ENCODE measurements at places on chromosomes 16 and 17.

DNA sequence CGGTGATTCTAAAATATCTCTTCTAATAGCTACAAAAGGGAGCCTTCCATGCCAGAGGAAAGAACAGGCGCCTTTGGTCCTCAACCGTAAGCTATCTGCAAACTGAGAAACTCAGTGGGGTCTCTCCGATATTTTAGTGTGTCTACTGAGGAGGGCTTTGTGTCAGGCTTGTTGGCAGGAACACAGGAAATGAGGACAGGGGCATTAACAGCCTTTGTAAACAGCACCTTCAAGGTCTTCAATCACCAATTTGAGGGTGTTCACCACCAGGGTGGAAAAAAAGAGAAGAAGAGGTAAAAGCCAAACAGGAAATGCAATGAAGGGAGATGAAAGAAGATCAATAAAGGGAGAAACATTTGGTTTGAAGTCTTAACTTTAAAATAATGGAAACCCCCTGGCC lies 580.1 kb upstream of the SALL1 start:
- DNase-seq = no peak

DNA sequence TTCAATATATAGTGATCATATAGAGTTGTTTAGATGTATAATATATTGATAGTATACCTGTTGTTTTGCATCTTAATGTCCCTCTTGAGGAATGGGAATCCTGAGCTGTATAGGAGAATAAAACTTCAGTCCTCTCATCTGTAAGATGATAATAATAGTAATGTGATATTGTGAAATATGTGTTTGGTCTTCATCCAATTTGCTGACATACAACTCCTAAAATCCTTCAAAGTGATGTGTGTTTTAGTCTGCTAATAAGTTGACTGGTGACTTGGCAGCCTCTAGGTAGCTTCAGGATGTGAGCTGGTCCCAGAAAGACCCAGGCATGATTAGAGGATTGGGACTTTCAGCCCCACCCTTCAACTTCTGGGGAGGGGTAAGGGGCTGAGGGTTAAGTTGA lies 22.8 kb upstream of the NFAT5 start:
- no peak for DNase-seq

DNA sequence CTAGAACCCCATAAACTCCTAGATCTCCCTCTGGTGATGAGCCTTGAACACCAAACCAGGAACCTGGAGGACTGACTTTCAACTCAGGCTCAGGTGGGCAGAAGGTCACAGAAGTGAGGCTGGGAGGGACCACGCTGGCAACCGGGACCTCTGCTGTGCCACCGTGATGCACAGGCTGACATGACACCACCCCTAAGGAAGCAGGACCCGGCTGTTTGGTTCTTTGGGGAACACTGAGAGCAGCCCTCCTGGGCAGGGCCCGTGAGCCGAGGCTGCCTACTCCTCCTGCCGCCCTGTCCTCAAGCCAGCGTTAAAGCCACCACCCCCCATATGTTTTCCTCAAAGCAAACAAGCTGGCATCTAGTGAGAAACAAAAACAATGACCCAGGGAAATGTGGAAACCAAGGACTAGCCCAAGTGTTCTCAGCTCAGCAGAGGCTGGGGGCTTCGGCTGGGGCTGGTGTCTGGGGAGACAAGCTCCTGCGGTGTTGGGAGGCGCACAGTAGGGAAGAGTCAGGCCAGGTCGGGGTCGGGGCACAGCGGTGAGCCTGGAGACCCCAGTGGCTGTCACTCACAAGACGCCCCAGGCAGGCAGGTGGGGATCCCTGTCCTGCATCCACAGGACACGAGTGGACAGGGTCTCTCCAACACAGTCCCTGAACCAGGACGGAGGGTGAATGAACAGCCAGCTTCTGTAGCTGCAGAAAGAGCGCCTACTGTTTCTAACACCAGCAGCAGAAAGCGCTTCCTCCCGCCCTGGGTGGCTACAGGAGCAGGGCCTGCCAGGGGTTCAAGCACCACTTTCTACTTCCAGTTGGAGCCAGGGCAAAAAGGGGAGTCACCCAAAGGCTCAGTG lies 1.7 kb downstream of the SMIM5 start:
- DNase-seq = no peak

- DNase-seq = no peak
These were observed 12.4 kb downstream of the NLRC3 start for GRCh38 chr16:3564889-3565141.

DNA sequence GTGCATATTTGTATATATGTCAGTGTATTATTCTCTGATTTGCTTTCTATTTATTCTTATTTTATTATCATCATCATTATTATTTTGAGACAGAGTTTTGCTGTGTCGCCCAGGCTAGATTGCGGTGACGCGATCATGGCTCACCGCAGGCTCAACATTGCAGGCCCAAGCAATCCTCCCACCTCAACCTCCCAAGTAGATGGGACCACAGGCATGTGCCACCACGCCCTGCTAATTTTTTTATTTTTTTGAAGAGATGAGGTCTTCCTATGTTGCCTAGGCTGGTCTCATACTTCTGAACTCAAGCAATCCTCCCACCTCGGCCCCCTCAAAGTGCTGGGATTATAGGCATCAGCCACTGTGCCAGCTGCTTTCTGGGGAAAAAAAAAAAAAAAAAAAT lies 8.4 kb upstream of the ARHGAP17 start:
- DNase-seq = no peak

DNA sequence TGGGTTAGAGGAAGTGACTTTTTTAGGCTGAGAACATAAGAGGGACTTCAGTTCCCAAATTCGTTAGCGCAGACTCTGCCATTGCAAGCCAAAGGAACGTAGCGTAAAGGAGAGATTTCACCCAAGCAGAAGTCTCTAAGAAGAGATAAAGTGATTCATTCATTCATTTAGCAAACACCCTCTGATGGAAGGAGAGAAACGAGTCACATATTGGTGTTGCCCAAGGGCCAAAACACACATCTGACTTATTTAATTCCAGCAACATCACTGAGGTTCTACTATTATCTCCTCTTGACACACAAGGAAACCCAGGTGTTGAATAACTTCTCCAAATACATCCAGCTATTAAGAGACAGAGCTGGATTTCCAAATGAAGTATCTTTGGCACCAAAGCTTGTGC lies 85.7 kb upstream of the CACNG3 start:
- DNase-seq = no peak

DNA sequence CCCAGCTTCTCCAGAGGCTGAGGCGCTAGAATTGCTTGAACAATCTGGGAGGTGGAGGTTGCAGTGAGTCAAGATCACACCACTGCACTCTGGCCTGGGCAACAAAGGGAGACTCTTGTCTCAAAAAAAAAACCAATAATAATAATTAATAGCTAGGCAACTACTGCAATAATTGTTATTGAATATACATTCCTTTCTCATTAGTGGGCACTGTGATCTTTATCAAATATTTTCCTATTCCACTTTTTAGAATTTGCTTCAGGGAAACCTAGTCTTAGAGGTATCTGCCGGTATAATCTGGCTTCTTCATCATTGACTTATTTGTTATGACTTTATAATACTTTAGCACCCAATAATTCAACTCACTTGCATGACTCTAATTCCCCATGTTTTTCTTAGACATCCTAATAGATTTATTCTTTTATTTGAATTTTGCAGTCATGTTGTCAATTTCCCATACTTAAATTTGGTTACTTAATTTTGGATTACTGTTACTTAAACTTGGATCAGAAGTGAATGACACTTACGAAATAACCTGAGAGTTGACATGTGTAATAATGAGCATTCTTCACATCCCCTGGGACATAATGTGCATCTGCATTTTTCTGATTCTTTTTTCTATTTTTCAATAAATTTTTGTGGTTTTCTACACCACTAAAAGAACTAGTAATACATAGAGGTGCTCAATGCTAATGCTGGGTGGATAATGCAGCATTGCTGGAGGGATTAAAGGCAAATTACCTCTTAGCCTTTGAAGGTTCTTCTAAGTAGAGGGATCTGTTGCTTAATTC lies 25.0 kb upstream of the KCNJ16 start:
- DNase-seq = no peak

GRCh38 chr16:50841081-50841886 lies 99.4 kb downstream of the CYLD start:
- no peak for DNase-seq
